Natural killer cell (primary cell): ENCODE measurements at places on chromosomes 2 and 18.
A peak's percentile ranks its signal among the peaks of the same experiment; 100 is the strongest.

GRCh38 chr2:196544906-196545433, 94.5 kb upstream of the CCDC150 start:
- no peaks in the 10 kb centered on the region for H3K27me3 ChIP-seq
- H3K27ac ChIP-seq: no peak overlapping the region
- H3K4me1 ChIP-seq: no peaks in the 10 kb centered on the region

DNA sequence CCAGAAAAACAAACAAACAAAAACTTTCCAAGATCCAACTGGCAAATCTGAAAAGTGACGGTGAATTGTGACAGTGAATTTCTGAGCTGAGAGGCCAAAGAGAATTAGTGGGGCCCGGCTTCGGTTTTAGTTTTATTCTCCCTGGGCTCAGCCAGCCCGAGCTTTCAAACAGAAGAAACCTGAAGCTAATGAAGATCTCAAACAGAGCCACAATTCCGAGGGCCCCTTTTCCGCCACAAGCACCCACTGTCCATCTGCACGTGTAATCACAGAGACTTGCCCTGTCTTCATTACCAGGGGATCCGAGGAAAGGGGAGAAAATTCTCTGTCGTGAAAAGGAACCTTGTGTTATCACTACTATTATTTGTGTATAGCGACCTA, 4.2 kb upstream of the ONECUT2 start:
- H3K36me3 ChIP-seq: no peaks in the 10 kb centered on the region
- DNase-seq: no peak
- H3K27me3 ChIP-seq: peaks cover 79% of the 10 kb centered on the region
- peaks cover 30% of the 10 kb centered on the region for H3K4me1 ChIP-seq
- no peak overlapping the region for H3K27ac ChIP-seq
- no peak overlapping the region for H3K4me3 ChIP-seq

- H3K4me3 ChIP-seq: no peak overlapping the region
- no peak overlapping the region for H3K27ac ChIP-seq
- no peak for DNase-seq
- H3K4me1 ChIP-seq: peaks cover 35% of the 10 kb centered on the region
Observed at GRCh38 chr2:238286551-238286950, 1.9 kb downstream of the PER2 start.

DNA sequence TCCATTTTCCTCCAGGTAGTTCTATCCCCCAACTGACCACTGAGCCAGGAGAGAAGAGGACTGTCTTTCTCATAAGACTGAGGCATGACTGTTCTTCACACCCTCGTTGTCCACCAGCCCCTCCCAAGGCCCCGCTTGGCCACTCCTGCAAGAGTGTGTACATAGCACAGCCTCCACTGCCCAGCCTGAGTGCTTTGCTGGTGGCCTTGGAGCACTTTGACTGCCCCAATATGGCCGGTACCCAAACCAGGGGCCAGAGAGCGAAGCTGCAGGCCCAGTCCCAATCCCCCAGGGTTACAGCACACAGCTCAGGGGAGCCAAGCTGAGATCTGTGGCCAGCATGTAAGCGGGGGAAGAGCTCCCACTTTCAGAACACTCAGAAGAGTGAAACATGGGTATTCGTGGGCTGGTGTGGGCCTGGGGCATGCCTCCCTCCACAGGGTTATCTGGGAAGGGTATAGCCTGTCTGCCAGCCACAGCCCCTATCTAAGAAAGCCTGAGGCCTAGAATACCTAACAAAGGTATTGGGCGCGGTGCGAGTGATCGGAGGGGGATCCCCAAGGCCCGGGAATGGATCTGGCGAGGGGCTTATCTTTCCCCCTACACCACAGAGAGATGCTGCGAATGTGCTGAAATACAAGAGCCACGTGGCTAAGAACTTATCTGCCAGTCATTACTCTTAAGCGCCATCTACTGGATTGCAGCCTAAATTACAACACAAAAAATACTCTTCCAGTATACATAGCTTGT, 163.8 kb downstream of the WDPCP start:
- H3K4me1 ChIP-seq: no peaks in the 10 kb centered on the region
- no peak overlapping the region for H3K27ac ChIP-seq
- no peaks in the 10 kb centered on the region for H3K27me3 ChIP-seq
- DNase-seq: peak; percentile 55
- H3K4me3 ChIP-seq: no peak overlapping the region

- DNase-seq: no peak
- H3K27me3 ChIP-seq: no peaks in the 10 kb centered on the region
- peaks cover 31% of the 10 kb centered on the region for H3K4me1 ChIP-seq
- no peak overlapping the region for H3K27ac ChIP-seq
- peaks cover 29% of the 10 kb centered on the region for H3K36me3 ChIP-seq
Observed at GRCh38 chr2:238069877-238070276, 9.1 kb downstream of the SCLY start.

GRCh38 chr18:39238981-39239660, 1673.5 kb upstream of the CELF4 start:
- H3K4me1 ChIP-seq: no peaks in the 10 kb centered on the region
- H3K27me3 ChIP-seq: no peaks in the 10 kb centered on the region
- DNase-seq: no peak
- H3K4me3 ChIP-seq: no peak overlapping the region

- no peaks in the 10 kb centered on the region for H3K4me1 ChIP-seq
- no peaks in the 10 kb centered on the region for H3K27me3 ChIP-seq
- no peak for DNase-seq
- no peak overlapping the region for H3K4me3 ChIP-seq
Observed at GRCh38 chr18:48658721-48659120, 119.9 kb downstream of the CTIF start.

GRCh38 chr2:119808516-119809147, 48.9 kb downstream of the PTPN4 start:
- H3K27ac ChIP-seq: no peak overlapping the region
- H3K4me3 ChIP-seq: no peak overlapping the region
- no peak for DNase-seq

DNA sequence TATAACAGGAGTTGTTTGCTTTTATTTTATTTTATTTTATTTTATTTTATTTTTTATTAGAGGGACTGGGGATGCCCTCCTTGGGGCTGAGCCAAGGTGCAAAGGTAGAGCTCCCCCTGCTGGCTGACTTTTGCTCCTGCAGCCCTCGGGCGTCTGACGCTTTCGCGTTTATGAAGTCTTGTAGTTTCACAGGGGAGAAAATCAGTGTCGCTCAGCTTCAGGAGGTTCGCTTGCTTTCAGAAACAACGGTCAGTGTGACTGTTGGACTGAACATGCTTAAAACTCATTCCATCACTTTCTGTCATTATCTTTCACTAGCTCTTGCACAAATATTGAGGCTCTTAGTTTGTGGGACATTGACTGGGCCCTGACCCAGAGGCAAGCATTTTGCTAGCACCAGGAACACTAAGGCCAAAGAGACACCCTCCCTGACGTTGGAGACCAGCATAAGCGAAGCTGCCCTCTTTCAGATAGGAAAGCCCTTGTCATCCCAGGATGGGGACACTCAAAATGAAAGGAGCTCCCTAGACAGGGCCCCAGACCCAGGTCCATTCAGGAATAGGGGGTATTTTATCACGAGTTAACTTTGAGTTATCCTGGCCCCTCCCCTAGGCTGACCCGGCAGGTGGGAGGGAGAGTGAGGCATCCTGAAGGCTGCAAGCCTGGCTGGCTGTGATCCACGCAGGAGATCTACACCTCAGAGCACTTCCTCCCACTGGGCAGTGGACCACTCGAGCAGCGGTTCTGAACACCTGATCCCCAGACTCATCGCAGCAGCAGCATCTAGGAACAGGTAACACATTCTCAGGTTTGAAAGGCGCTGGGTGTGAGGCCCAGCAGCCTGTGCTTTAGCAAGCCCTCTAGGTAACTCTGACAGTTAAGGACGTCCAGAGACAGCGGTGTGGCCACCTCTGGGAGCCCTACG, 34.4 kb downstream of the LGALSL start:
- peaks cover 7% of the 10 kb centered on the region for H3K4me1 ChIP-seq
- H3K36me3 ChIP-seq: no peaks in the 10 kb centered on the region
- no peak overlapping the region for H3K27ac ChIP-seq
- H3K4me3 ChIP-seq: no peak overlapping the region

DNA sequence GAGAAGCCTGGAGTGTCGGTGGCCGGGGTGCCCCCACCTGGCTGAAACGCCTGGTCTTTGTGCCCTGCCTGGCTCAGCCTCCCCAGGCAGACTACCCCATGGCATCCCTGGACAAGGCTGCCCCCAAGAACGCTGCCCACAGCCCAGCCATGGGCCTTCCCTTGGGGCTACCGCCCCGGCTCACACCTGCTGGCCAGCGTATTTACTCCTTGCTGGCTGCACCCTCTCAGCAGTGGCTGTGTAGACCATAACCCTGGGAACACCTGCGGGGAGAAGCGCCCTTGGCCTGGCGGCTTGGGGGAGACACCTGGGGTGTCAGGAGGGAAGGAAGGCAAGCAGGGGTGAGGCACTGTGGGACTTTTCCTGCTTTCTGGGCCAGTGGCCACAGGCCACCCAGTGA, 17.3 kb downstream of the CAPN10 start:
- no peak overlapping the region for H3K4me3 ChIP-seq
- peaks cover 9% of the 10 kb centered on the region for H3K4me1 ChIP-seq
- H3K27ac ChIP-seq: no peak overlapping the region
- DNase-seq: no peak
- no peaks in the 10 kb centered on the region for H3K27me3 ChIP-seq
- H3K36me3 ChIP-seq: peaks cover 1% of the 10 kb centered on the region

- H3K4me3 ChIP-seq: no peak overlapping the region
- no peak overlapping the region for H3K27ac ChIP-seq
- no peak for DNase-seq
- no peaks in the 10 kb centered on the region for H3K4me1 ChIP-seq
- no peaks in the 10 kb centered on the region for H3K27me3 ChIP-seq
- H3K36me3 ChIP-seq: no peaks in the 10 kb centered on the region
Observed at GRCh38 chr2:169002161-169002738, 28.9 kb downstream of the ABCB11 start.

GRCh38 chr2:217706095-217706494, 296.7 kb downstream of the TNS1 start:
- no peak overlapping the region for H3K4me3 ChIP-seq
- DNase-seq: no peak
- no peaks in the 10 kb centered on the region for H3K4me1 ChIP-seq
- no peak overlapping the region for H3K27ac ChIP-seq
- no peaks in the 10 kb centered on the region for H3K36me3 ChIP-seq
- H3K27me3 ChIP-seq: no peaks in the 10 kb centered on the region

GRCh38 chr2:45337481-45337880, 273.6 kb downstream of the SRBD1 start:
- no peaks in the 10 kb centered on the region for H3K4me1 ChIP-seq
- no peak for DNase-seq
- H3K27ac ChIP-seq: no peak overlapping the region
- H3K4me3 ChIP-seq: no peak overlapping the region
- H3K36me3 ChIP-seq: no peaks in the 10 kb centered on the region

- H3K4me1 ChIP-seq: peaks cover 8% of the 10 kb centered on the region
- H3K27me3 ChIP-seq: no peaks in the 10 kb centered on the region
- no peak overlapping the region for H3K27ac ChIP-seq
- H3K36me3 ChIP-seq: no peaks in the 10 kb centered on the region
- no peak for DNase-seq
Observed at GRCh38 chr2:200380833-200381542, 74.5 kb downstream of the SPATS2L start.

- no peak overlapping the region for H3K4me3 ChIP-seq
- no peak for DNase-seq
- no peak overlapping the region for H3K27ac ChIP-seq
Observed at GRCh38 chr2:39416140-39416539, 20.9 kb downstream of the MAP4K3 start.

GRCh38 chr2:102971701-102972100, 209.9 kb downstream of the TMEM182 start:
- H3K4me3 ChIP-seq: no peak overlapping the region
- DNase-seq: no peak
- no peaks in the 10 kb centered on the region for H3K4me1 ChIP-seq
- H3K27ac ChIP-seq: no peak overlapping the region

GRCh38 chr2:112006076-112006410, 49.0 kb upstream of the TMEM87B start:
- no peaks in the 10 kb centered on the region for H3K27me3 ChIP-seq
- H3K27ac ChIP-seq: no peak overlapping the region
- peaks cover 4% of the 10 kb centered on the region for H3K4me1 ChIP-seq
- DNase-seq: no peak
- H3K36me3 ChIP-seq: no peaks in the 10 kb centered on the region
- H3K4me3 ChIP-seq: no peak overlapping the region

- H3K36me3 ChIP-seq: no peaks in the 10 kb centered on the region
- H3K4me3 ChIP-seq: no peak overlapping the region
- H3K4me1 ChIP-seq: no peaks in the 10 kb centered on the region
- no peak for DNase-seq
- H3K27me3 ChIP-seq: no peaks in the 10 kb centered on the region
Observed at GRCh38 chr2:54149638-54150441, 34.4 kb downstream of the ACYP2 start.

- H3K27ac ChIP-seq: no peak overlapping the region
- no peak overlapping the region for H3K4me3 ChIP-seq
- no peak for DNase-seq
- no peaks in the 10 kb centered on the region for H3K27me3 ChIP-seq
Observed at GRCh38 chr2:214836568-214836967, 27.1 kb upstream of the BARD1 start.

DNA sequence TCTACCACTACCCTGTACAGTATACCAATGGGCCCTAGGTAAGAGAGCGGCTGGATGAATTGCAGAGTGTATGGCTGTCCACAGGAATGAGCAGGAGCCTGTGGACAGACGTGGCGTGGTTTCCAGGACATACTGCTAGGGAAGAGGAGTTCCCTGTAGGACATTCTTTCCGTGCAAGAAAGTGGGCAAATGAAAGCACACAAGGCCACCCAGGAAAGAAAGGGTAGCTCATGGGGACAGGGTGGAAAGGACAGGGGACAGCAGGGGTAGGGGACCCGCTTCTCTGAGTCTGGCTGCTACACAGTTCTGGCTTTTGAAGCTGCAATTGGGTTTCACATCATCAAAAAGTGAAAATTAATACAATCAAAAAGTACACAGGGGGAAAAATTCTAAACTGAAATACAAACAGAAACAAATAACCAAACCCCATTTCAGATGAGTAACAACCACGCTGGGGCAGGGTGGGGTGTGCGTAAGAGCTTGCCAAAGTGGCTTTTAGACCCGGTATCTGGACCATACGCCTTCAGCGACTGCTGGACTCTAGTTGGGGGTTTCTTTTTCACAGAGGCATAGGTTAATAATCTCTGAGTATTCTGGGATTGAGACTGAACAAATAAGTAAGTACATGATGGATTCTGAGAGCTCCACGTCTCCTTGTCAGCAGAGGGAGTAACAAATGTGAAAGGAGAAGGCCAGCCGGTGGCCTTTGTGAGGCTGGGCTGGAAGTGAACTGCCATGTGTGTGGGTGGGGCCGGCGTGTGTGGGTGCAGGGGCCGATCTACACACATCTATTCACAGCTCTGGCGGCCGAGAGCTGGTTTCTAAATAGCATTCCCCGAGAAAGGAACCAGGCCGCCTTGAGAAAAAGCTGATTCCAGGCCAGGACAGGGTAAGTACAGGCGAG, 84.0 kb downstream of the HDAC4 start:
- H3K36me3 ChIP-seq: no peaks in the 10 kb centered on the region
- H3K27ac ChIP-seq: peak overlapping the region; percentile 60
- no peak for DNase-seq
- H3K4me3 ChIP-seq: no peak overlapping the region
- H3K4me1 ChIP-seq: peaks cover 43% of the 10 kb centered on the region

GRCh38 chr2:96539215-96539920, 2.8 kb downstream of the ARID5A start:
- H3K4me1 ChIP-seq: peaks cover 64% of the 10 kb centered on the region
- peak overlapping the region; percentile 94 for H3K4me3 ChIP-seq
- H3K27ac ChIP-seq: peak overlapping the region; percentile 95
- peaks cover 7% of the 10 kb centered on the region for H3K36me3 ChIP-seq

GRCh38 chr2:157337978-157338377, 12.4 kb upstream of the ERMN start:
- H3K27ac ChIP-seq: no peak overlapping the region
- no peaks in the 10 kb centered on the region for H3K4me1 ChIP-seq
- H3K27me3 ChIP-seq: no peaks in the 10 kb centered on the region

- no peak overlapping the region for H3K4me3 ChIP-seq
- no peaks in the 10 kb centered on the region for H3K27me3 ChIP-seq
- DNase-seq: no peak
- H3K4me1 ChIP-seq: peaks cover 19% of the 10 kb centered on the region
- H3K36me3 ChIP-seq: no peaks in the 10 kb centered on the region
Observed at GRCh38 chr2:109473616-109474318, 140.0 kb downstream of the SEPTIN10 start.
